ENCODE measurements at places on chromosomes 3 and 15. TPM values are rescaled to one million over a fixed set of nuclear protein-coding genes. Genes with fewer than 3 reads are reported as not detected.

DNA sequence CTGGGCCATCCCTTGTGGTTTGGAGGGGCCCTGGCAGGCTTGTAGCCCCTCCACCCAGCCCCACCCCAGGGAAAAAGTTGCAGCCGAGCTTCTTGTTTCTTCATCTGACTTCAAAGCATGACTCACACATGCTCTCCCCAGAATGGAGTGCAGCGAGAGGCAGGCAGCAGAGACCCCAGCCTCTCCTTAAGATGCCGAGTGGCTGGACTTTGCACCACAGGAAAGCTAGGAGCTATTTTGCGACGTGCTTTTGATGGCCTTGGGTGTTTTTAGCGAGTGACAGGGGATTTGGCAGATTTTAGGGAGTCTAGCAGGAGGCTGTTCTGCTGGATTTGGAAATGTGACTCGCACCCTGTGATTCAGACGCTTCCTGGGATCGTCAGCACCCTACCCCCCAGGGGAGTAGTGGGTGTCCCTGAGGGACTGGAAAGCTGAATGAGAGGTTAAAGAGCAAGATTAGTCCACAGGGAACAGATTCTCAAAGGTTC, 14.2 kb downstream of the BAHD1 start:
- H3K4me1 ChIP-seq = peaks cover 60% of the 10 kb centered on the region
- no peak for DNase-seq
- peaks cover 19% of the 10 kb centered on the region for H3K36me3 ChIP-seq
- no peak overlapping the region for H3K27ac ChIP-seq
- no peaks in the 10 kb centered on the region for H3K27me3 ChIP-seq
- no peak overlapping the region for H3K4me3 ChIP-seq

DNA sequence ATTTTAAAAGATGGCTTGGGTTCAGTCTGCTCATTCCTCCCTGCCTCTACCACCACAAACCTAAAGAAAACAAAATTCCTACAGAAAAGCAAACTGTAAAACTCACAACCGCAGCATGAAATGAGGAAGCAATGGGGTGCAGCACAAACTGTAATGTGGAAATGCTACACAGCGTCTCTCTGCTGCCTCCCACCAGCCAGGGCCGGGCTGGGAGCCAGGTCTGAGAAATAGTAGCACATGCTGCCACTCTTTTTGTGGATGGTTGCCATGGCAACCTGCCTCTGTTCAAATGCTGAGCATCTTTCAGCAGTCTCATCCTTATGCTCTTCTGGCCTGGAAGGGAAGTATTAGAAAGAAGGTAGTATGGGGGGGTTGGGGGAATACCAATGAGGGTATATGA, 55.4 kb downstream of the EOMES start:
- peaks cover 9% of the 10 kb centered on the region for H3K4me1 ChIP-seq
- peak overlapping the region; percentile 39 for H3K27ac ChIP-seq
- no peaks in the 10 kb centered on the region for H3K36me3 ChIP-seq

- no peak overlapping the region for H3K4me3 ChIP-seq
- H3K27me3 ChIP-seq = no peaks in the 10 kb centered on the region
- H3K27ac ChIP-seq = no peak overlapping the region
- no peaks in the 10 kb centered on the region for H3K36me3 ChIP-seq
- H3K4me1 ChIP-seq = peaks cover 37% of the 10 kb centered on the region
Measured at GRCh38 chr3:53613125-53613524, 118.7 kb downstream of the CACNA1D start.

DNA sequence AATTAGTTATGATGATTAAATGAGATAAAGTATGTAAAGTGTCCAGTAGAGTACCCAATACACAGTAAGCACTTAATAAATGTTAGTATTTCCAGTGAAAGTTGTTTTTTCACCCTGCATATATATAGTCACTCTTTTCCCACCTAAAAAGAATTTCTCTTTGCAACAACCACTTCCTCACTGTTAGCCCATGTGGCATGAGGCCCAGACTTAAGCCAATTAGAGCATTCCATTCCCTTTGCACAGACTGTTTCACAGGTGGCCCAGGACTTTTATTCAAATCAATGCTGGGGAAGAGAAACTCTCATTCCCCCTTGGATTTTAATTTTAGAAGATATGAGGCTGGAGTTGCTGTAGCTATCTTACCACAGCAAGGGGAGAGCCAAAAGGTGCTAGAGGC, 3.7 kb downstream of the IFT80 start:
- H3K4me1 ChIP-seq = peaks cover 9% of the 10 kb centered on the region
- no peaks in the 10 kb centered on the region for H3K36me3 ChIP-seq
- no peak overlapping the region for H3K27ac ChIP-seq
- no peak for DNase-seq
- H3K4me3 ChIP-seq = no peak overlapping the region

GRCh38 chr3:149490260-149490971, 15.9 kb downstream of the TM4SF4 start:
- no peaks in the 10 kb centered on the region for H3K27me3 ChIP-seq
- no peak overlapping the region for H3K4me3 ChIP-seq
- H3K4me1 ChIP-seq = no peaks in the 10 kb centered on the region
- no peak for DNase-seq

Gene GP9
- total RNA-seq = 2.6 TPM
